ENCODE measurements at places on chromosomes 12 and 14.

DNA sequence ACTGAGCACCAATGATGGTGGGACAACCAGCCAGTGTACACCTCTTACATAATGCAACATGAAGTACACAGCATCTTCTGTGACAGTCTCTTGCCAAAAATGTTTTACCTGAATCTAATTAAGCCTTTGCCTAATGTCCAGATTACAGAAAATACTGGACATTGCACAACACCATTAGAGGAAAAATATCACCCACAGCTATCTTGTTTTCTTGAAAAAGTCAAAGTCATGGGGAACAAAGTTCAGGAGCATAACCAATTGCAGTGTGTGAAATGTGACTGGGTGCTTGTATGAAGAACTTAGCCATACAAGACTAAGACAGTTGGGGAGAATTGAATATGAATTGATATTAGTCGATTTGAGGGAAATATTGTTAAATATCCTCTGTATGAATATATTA, 12.1 kb upstream of the ANO6 start:
- no peak for DNase-seq

DNA sequence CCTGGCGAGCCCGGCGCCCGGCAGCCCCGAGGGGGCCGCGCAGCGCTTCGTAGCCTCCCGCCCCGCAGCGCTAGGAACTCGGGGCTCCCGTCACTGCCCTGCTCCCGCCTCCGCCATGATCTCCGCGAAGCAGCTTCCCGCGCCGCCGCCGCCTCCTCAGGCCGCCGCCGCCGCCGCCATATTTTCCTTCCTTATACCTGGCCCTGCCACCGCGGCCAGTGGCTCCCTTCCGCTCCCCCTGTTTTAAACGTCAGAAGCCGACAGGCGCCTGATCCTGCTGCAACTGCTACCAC, 286 bp downstream of the PPP4R3A start:
- DNase-seq: no peak

- DNase-seq: peak; percentile 39
Observed at GRCh38 chr14:33435911-33436689, 497.4 kb downstream of the NPAS3 start.

GRCh38 chr12:76260390-76260748, 87.8 kb downstream of the BBS10 start:
- DNase-seq: no peak

DNA sequence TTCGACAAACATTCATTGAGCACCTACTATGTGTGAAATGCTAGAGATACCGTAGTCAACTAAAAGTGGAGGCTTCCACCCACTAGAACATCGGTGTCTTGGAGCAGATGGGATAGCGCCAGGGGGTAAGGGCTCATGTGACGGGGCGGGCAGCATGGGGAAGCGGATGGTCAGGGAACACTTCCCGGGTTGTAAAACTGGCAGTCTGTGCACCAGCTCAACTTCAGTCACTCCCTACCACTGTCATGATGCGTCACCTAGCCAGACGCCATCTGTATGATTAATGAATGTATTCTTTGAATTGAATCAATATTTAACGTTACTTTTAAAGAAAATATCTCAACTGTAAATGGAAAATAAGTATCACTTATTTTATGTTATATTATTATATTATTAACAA, 93.5 kb downstream of the PIWIL1 start:
- DNase-seq: no peak

DNA sequence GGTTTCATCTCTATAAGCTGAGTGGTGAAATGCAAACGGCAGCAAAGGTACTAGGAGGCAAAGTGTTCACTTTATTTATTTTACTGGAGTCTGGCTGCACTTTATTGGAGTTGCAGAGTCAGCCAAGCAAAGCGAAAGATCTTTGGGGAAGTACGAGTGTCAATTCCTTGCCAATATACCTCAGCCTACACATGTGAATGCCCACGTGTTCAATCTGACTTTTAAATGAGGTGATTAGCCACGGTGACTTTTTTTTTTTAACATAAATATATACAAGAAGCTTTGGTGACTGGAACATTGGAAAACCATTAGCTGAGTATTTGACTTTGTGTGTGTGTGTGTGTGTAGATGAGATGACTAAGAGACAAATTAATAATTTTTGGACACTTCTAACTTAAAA, 178.8 kb downstream of the NTS start:
- DNase-seq: no peak

DNA sequence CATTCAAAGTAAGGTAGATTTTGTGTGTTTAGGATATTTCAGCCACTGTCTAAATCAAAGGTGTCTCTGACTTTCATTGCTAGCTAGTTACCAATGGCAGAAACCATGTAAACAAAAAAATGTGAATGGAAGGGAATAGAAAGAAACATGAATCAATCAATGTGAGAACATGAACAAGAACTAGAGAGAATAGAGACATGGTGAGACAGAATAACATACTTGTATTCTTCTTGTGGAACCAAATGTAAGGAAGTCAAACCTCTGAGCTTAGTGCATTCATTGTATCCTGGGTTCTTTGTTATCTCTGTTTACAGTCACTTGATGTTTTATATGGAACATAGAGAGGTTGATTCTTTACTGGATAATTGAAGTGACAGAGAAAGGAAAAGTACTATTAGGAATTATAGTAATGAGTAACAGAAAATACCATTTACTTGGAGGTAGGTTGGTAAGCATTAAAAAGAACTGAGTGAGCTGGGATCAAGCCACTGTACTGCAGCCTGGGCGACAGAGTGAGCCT, 2.6 kb upstream of the WNK1 start:
- no peak for DNase-seq

DNA sequence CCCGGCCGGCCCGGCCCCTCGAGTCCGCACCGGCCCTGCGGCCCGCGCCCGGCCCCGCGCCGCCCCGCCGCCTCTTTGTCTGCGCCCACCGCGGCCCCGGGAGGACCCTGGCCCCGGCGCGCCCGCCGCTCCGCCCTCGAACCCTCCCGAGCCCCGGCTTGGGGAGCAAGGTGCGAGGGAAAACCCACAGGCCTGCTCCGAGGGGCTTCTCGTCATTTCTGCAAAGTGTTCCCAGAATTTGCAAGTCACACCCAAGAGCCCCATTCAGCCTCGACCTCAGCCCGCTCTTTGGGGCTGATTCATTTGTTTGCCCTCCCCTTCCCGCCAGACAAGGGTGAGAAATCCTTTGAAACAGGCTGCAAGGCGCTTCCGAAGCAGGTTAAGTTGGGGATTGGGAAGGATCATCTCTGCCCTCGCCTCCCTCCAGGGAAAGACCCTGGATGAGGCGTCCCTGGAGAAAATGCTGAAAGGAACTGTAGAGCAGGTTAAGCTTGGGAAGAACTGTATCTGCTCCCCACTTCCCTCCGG, 325 bp upstream of the CLIP1 start:
- DNase-seq: peak; percentile 53

DNA sequence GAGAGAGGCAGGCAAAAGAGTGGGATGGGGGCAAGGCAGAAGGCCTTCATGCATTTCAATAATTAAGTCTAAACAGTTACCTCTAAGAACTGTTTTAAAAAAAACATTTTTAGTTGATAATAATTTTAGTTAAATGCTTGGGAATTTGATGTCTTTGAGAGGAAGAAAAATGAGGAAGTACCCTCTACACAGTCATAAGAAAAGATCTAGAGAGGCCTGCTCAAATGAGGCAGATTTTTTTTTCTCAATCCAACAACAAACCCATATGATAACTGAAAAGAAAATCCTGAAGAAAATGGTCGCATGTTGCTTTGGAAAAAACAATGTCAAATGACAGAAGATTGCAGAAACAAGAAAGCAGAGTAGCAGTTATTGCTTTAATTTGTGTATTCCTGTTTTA, 25.6 kb downstream of the SINHCAF start:
- no peak for DNase-seq

DNA sequence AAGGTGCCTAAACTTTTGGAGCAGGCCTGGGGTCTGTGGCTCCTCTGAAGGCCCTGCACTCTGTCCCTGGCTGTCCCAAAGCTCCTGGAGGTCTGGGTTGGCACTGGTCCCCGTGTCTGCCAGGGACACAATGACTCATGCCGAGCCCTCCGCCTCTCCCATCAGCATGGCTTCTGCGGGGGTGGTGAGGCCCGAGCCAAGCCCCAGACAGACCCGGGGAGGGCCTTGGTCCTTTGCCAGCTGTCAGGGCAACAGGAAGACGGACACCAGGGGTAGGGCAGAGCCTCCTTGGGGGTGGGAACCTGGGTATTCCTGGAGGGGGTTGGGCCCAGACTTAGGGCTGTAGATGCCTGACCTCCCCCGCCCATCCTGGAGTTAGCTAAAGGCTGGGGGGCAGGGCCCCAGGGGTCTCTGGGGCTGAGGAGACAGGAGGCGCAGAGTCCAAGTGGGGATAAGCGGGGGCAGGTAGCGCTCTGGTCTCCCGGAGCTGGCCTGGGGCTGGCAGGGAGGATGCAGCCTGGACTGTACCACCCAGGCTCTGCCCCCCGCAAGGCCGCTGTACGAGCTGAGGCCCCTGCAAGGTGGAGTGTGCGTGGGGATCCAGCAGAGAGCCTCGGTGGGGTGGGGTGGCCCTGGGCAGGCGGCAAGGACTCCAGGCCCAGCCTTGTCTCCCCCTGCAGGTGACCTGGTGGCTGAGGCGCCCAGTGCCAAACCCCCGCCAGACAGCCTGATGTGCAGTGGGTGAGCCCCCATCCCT, 16.4 kb upstream of the PUS1 start:
- DNase-seq: peak; percentile 94
